ENCODE measurements at places on chromosomes 7 and 10.

DNA sequence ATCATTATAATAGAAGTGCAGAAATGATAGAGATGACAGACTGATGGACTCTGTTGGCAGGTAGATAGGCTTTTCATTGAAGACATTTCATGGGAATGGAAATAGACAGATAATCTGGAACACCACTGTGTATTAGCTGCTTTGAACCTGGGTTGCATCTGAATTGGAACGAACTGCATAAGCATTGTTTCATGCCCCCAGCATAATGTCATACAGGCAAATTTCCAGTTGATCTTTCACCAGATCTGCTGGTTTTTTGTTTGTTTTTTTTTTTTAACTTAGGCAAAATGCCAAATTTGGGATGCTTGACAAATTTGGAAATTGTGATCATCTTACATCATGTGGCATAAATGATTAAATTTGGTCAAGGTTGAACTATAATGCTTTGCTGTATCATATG, 172.1 kb upstream of the AOAH start:
- no peak for DNase-seq

GRCh38 chr10:19929506-19930140, 113.4 kb downstream of the PLXDC2 start:
- no peak for DNase-seq

- DNase-seq = no peak
These were observed 8.7 kb upstream of the MYL7 start for GRCh38 chr7:44149571-44150465.

GRCh38 chr10:43968076-43968475, 319.4 kb upstream of the ZNF32 start:
- DNase-seq = no peak

DNA sequence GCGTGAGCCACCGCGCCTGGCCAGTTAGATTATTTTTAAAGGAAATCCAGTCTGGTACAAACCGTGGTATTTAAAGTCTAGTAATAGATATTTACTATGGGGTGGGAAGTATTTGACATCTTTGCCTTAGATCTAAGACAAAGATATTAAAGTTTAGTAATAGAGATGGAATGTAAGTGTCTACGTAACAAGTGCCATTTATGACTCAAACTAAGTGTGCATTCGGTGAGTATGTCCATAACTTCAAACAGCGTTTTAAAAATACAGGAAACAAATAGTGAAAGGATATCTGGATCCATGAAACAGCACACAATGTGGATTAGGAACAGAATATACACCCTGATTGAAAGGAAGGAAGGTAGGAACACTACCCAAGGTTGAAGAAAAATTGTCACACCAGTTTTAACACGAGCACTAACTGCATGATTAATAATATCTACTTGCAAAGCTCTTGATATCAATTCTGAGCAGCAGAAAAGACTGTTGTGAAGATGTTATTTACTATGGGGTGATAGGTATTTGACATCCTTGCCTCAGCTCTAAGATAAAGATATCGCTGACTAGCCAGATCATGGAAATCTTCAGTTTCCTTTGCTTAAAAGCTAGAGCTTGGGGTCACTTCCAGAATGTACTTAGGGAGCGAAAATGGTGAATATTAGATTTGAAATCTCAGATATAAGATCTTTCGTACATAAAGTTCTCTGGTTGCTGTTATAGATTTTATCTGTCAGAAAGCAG, 48.7 kb downstream of the EPC1 start:
- no peak for DNase-seq

DNA sequence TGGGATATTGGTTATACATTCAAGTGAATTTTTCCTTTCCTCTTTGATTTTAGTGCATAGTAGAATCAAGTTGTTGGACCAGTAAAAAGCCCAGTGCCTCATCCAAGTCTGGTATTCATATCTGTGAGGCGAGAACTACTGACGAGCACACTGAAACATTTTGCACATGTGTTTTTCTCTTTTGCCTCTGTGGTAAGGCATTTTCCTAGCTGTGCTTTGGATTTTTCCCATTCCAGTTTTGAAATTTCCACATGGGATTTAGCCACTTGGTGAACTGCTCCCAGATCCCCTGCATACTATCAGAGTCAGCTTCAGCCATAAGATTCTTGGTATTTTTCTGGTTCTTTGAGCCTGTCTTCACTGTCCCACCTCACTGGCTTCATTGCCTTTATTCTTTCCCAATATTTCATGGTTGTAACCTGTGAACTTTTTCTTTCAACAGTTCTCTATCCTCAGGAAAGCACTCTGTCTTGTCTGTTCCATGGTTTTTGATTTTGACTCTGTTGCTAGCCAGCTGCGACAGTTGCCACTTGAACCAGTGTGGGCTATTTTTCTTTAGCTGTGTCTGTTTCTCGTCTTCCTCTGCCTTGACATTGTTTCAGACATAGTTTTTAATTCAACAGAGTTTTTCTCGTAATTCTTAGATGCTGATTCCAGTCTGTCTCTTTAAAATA, 239.0 kb downstream of the REEP3 start:
- no peak for DNase-seq

DNA sequence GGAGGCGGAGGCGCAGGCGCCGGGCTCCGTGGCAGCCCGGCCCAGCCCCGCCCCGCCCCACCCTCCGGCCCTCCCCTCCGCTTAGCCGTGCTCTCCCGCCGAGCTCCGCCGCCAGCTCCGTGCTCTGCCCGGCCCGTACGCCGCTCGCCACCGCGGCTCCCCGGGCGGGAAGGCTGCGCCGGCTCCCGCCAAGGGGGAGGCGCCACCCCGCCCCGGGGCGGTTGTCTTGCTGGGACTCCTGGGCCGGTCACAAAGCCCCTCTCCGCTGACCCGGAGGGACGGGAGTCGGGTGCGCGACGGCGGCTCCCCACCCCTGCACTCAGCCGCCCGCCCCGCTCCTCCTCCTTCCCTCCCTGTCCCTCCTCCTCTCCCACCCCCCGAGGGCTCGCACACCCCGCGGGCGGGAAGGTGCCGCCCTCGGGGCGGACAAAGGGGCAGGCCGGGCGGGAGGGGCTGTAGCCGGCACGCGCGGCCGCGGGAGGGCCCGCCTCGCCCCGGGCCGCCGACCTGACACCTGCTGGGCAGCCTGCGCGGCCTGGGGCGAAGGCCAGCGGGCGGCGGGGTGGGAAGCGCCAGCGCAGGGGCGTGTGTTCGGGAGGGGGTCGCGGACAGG, 11.5 kb upstream of the SP8 start:
- DNase-seq = no peak

DNA sequence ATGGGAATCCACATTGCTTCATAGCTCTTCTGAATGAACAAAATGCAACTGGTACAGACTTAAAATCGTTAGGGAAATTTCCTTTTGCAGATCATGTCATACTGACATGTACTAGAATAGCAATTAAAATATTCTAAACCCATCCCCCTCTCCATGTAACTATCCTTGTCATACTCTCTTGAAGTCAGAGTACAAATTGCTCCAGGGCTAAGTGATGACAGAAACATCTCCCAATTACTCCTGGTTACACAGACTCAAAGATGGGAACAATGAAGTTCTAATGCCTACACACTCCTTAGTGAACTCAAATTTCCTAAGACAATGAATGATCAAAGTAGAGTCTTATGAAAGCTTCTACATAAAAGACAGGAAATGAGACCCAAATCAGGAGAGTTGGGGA, 87.2 kb downstream of the PDE1C start:
- no peak for DNase-seq

DNA sequence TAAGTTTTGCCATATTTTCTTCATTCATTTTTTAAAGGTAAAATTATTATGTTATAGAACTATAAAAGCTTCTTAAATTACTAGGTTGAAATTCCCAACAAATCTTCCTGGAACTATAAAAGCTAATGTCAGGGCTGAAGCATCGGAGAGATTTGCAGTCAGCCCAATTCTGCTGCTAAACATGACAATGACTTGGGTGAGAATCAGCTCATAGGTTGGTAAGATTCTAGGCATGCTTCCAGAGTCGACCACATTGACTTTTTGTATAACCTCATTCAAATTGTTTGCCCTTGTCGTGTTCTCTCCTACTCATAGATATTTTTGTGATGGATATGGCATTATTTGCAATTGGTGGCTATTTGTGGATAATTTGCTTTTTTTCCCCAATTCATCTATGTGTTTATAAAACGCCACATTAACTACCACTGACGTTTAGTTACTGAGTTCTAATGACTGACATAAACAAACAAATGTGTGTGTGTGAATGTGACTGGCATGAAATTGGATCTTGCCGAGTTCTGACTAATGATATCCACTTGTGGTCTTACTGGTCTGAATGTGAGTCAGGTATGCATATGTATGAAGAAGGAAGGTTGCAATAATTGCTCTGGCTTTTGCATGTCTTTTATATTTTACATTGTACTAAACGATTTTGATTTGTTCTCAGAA, 579.8 kb downstream of the PARD3 start:
- no peak for DNase-seq

GRCh38 chr7:45105588-45106188, 5.8 kb downstream of the TBRG4 start:
- DNase-seq = no peak

- DNase-seq = no peak
These were observed 45.6 kb upstream of the FGL2 start for GRCh38 chr7:77245015-77245755.

DNA sequence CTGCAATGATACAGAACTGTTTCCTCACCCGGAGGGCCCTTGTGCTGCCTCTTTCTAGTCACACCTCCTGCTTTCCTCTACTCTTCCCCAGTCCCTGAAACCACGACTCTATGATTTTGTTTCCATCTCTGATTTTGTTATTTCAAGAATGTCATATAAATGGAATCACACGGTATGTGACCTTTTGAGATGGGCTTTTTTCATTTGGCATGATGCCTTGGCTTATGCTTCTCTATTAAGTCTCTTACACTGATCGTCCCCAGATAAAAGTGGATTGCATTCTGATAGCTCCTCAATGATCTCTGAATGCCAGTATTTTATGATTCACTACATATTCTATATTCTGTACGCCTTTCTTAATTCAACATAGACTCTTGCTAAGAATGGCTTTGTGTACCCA, 78.2 kb downstream of the GALNT11 start:
- DNase-seq = no peak

DNA sequence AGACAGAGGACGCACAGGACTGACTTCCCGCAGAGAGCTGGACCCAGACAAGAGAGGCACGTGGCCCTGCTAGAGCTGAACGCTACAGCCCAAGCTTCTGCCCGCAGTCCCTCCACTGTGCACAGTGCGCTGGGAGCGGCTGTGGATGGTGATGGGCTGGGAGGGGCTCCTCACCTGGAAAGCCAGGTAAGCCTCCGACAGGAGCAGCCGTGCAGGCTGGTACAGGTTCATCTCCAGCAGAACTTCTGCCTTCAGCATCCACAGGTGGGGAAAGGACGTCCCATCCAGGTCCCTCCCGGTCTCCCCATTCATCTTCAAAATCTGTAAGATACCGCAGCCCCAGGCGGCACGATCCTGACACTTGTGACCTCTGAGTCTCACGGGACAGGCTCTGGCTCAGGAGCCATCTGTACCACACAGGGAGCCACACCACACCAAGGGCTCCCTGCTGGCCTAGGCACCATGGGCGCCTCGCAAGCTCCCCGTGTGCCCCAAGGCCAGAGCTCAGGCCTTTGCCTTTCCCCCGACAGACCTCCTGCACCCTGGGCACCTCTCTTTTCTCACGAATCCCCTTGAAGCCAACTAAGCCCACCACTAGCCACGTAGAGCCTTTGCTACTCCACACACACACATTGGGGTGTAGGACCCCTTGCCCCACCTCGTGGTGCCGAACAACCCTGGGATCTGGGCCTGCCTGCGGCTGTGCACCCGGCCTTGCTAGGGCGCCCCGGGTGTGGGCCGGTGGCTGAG, 76.3 kb downstream of the CFAP46 start:
- DNase-seq = no peak

DNA sequence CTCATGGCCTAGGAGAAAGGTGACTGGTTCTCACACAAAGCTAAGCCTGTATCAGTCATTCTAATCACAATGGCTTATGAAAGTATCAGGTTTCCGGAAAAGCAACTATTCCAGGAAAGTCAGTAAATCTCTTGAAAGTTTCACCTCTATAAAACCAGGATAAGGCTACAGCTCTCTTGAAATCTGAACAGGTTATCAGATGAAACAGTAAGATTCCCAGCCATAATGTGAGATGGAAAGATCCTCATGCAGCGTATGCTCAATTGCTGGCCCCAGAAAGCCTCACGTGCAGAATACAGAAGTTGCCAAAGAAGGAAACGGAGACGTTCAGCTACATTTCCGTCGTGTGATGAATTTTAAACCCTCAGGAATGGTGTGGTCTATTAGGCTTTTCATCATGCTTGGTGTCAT, 90.0 kb downstream of the PFKFB3 start:
- DNase-seq = no peak

DNA sequence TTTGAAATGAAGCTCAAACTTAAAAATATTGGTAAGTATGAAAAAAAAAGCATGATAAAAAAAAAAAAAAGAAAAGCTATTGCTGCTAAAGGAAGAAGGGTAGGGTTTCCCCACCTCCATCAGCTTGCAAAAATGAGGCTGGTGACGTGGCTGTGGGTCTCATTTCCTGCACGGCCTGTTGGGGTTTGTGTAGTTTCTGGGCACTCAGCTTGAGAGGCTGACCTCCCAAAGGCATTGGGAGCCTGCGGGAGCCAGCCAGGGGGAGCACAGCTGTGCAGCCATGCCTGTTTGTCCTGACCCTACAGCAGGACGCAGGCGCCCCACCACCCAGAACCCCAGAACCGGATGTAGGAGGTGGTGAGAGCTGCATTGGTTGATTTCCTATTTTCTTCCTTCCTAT, 48.8 kb upstream of the CARD11 start:
- DNase-seq = peak; percentile 60

- DNase-seq = no peak
These were observed 24.0 kb downstream of the ELFN1 start for GRCh38 chr7:1693991-1694524.

- no peak for DNase-seq
These were observed 41.9 kb upstream of the PDCD4 start for GRCh38 chr10:110829721-110830410.

DNA sequence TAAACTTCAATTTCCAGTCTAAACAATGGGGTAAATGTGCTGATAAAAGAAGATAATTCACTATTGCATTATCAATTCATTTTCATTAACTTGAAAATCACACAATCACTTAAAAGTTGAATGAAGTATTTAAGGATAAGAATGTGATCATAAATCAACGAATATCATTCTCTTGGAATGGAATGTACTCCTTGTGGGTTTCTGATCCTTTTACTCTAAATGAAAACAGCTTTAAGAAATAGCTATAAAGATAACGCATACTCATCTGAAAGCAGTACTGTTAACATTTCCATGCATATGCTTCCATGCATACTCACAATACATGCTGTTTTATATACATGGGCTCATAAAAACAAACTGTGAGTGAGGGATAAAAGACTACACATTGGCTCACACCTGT, 108.8 kb downstream of the ATE1 start:
- no peak for DNase-seq

DNA sequence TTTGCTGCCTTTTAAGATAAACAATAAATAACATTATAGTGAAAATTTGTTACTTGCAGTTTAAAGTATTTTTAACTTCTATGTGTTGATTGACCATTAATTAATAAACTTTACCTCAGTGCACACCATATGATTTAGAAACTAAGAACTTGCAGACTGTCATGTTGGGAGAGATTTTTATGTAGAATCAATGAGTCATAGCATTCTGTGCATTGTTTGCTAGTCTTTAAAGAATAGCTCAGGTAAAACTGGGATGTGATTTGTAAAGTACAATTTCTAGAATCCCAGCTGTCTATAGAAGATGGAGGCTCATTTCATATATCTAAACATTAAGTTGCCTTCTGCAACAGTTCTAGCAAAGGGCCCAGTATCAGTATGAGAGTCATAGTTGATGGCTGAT, 199.6 kb upstream of the SEMA3A start:
- no peak for DNase-seq

GRCh38 chr7:34025600-34025999, 120.3 kb downstream of the BMPER start:
- DNase-seq = no peak
